NCI-H1092 treated with DMSO at 0.1 percent for 48 hours (cell line): ENCODE measurements at places on chromosomes 16 and 17.

DNA sequence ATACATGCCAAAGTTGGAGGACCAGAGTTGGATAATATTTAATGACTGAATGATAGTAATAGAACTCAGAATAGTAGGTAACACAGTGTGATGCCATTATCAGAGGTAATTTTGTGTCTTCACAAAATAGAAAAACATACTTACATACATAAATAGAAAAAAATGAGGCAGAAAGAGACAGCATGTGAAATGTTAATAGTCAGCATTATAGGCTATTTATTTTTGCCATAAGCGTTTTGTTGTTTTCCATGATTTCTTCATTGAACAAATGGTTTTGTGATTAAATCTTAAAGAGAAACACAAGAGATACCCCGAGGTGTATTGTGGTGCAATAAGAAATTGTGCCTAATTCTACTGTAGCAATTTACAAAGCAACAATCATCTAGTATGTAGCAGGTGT lies 626.3 kb downstream of the KCNJ2 start:
- no peak for DNase-seq

GRCh38 chr17:44575403-44575802 lies 18.1 kb downstream of the FZD2 start:
- DNase-seq, result no peak

- no peak for DNase-seq
Measured at GRCh38 chr16:86443508-86444147, 66.7 kb upstream of the FOXF1 start.

DNA sequence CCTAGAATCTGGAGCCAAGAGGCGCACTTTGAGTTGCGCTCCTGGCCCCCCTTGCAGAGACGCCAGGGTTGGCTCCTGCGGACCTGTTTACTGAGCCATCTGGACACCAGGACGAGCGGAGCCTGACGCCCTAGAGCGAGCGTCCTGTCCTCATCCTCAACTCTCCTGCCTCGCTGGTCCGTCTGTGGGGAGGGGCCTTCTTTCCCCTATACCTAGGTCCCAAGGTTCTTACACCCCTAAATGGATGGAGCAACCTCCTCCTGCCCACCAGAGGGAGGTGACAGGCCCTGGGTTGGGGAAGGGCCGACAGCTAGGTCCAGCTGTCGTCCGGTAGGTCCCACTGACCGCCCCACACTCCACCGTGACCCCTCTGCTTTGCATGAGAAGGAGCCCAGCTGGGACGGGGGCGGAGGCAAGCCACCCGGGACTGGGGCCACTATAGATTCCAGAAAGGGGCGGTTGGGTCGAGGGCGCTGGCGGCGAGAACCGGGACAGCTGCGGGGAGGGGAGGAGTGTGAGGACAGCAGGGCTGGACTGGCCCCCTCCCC lies 3.1 kb upstream of the LHX1 start:
- no peak for DNase-seq

GRCh38 chr17:73566905-73567782 lies 77.1 kb downstream of the SDK2 start:
- DNase-seq, result no peak

DNA sequence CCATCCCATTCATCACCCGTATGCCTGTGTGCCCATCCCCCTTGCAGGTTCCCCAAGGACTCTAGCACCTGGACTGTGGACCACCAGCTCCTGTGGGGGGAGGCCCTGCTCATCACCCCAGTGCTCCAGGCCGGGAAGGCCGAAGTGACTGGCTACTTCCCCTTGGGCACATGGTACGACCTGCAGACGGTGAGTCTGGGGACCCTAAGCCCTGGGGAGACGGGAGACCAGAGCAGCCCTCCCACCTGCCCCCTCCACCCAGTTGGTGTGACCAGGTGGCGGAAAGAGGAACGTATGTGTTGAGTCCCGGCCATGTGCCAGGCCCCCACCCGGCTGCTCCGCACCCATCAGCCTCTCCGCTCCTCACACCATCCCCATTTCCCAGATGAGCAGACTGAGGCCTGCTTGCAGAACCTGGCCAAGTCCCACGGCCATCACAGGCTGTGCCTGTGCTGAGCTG lies 15.6 kb downstream of the GAA start:
- no peak for DNase-seq

- peak; percentile 30 for DNase-seq
Measured at GRCh38 chr16:53952215-53953208, 248.6 kb downstream of the FTO start.

- DNase-seq, result peak; percentile 23
Measured at GRCh38 chr17:68600067-68600930, 868 bp downstream of the FAM20A start.

- no peak for DNase-seq
Measured at GRCh38 chr16:9199311-9199710, 107.9 kb downstream of the HAPSTR1 start.

DNA sequence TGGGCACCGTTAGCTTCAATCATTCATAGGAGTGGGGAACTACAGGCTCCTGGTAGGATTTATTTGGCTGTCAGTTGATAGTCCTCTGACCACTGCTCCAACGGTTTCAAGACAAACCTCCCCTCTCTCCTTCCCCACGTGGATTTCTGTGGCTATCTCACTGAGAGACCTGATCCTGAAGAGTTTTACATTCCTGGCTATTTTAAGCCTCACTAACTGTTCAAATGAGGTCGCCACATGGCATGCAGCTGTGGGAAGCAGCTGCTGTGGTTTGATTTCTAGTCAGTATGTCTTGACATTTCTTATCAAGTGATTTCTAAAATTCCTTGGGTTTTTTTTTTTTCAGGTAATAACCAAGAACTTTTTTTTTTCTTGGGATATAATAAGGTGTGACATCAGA lies 38.3 kb downstream of the CDK5R1 start:
- no peak for DNase-seq

DNA sequence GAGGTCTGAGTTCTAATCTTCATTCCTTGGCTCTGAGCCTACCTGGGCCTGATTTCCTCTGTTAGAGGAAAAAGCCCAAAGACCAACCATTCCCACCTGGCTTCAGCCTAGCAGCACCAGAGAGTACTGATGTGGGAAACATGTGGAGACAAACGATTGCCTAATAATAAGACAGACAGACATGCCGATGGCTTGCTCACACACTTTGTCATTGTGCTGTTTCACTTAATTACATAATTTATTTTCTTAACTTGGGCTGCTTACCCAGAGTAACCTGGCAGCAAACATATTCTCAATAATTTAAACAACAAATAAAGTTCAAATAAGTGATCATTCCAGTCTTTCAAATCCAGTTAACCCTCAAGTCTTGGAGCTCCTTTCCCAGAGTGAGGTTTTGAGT lies 83.4 kb downstream of the MAF start:
- DNase-seq, result no peak

DNA sequence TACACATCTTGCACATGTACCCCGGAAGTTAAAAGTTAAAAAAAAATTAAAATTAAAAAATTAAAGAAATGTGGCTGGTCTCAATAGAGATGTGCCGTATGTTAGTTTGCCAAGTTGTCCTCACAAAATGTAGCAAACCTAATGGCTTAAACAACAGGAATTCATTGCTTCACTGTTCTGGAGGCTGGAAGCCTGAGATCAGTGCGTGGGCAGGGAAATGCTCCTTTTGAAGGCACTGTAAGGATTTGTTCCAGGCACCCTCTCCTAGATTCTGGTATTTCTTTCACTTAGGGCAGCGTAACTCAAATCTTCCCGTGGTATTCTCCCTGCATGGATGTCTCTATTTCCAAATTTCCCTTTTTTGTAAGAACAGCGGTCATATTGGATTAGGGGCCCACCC lies 32.7 kb upstream of the MON1B start:
- DNase-seq, result no peak

- DNase-seq, result no peak
Measured at GRCh38 chr17:45841186-45841585, 3.5 kb upstream of the SPPL2C start.

DNA sequence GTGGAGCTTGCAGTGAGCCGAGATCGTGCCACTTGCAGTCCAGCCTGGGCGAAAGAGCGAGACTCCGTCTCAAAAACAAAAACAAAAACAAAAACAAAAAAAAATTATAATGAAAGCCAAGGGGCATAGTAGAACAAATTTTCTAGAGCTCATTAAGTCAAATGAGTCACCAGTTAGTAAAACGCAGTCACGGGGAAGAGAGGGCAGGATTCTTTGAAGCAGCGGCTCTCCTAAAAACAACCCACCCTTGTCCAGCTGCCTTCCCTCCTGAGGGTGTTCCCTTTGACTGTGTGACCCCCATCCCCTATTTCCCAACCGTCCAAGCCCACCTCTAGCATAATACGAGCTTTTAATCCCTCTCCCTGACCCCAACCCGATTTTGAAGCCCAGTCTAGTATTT lies 44.1 kb upstream of the STH start:
- no peak for DNase-seq

- no peak for DNase-seq
Measured at GRCh38 chr16:79564671-79565107, 35.8 kb downstream of the MAF start.
